ENCODE measurements at places on chromosomes 11 and 22. TPM values are rescaled to one million over a fixed set of nuclear protein-coding genes. Genes with fewer than 3 reads are reported as not detected.

GRCh38 chr22:22001664-22002525, 19.3 kb upstream of the TOP3B start:
- DNase-seq, result no peak

CDON gene
- 2.6 TPM for total RNA-seq

DNA sequence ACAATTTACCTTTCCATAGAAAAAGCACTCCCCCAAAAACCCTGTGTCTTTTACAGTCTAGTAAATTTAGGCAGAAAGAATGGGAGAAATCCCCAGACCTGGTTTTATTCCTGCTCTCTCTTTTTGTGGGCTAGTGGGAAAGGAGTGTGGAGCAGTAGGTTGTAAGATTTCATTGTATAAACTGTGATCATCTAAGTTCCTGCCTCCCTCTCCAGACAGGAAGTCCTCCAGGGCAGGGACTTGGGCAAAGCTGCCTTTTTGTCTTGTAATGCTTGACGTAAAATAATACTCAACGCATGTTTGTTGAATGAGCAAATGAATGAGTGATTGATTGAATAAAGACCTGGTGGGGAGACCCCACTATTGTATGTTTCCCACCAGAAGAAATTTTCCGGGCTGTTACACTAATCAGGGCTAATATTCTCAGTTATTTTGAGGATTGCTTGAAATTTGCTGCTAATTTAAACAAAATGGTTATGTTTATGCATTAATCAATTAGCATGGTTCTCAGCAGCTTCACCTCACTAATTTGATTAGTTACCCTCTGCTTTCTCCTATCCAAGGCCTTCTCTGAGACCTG, 36.3 kb downstream of the CSNK2A3 start:
- no peak for DNase-seq

CAT gene
- total RNA-seq, result 45.1 TPM

LYVE1 gene
- not detected for total RNA-seq

TMEM191C gene
- total RNA-seq, result 2.0 TPM

FXYD2 gene
- total RNA-seq, result 1.3 TPM

TRIM29 gene
- total RNA-seq, result not detected

- no peak for DNase-seq
Observed at GRCh38 chr11:35763765-35764164, 101.2 kb downstream of the TRIM44 start.

GRCh38 chr11:8330404-8330803, 66.7 kb upstream of the LMO1 start:
- DNase-seq, result no peak

- no peak for DNase-seq
Observed at GRCh38 chr11:44017443-44018126, 30.2 kb upstream of the ACCSL start.

DNA sequence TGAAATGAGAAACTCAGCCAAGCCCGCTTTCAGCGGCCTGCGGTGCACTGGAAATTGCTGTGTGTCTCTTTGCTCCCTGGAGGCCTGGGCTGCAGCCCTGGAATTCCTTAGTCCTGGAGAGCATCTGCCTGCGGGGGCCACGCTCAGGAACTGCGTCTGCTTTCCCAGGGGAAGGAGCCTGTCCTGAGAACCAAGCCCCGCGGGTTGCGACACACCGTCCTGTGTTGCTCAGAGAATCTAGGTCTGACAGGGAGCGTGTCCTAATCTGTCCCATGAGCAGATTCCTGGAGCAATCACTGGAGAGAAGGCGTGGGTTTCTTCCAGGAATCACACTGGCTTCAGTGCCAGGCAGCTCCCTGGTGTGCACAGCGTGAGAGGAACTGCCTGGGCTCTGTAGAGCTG, 708.1 kb downstream of the BRD1 start:
- no peak for DNase-seq

DNA sequence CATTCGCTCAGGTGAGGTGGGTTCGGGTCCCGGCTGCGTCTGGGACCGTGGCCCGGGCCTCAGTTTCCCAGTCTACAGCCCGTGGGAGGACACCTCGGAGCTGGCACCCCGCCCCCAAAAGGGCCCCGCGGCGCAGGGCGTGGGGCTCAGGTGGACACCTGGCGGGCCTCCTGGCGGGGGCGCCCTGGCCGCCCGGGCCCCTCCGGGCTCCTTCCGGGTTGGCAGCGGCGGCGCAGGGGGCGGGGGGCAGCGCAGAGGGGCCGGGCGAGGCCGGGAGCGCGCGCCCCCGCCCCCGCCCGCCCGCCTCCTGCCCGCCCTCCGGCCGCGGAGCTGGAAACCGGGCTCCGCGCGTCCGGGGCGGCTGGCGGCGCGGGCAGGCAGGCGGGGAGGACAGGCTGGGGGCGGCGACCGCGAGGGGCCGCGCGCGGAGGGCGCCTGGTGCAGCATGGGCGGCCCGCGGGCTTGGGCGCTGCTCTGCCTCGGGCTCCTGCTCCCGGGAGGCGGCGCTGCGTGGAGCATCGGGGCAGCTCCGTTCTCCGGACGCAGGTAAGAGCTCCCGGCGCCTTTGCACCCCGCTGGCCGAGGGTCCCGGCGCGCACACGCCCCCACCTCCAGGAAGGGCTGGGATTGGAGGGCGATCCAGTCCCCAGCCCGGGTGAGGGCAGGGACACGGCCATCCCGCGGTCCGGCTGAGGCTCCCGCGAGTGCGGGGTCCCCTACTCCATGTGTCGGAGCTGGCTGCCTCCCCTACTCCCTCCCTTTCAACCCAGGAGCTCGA, at the start of gene EMID1:
TSS of gene EMID1 (plus strand) at position 303 of the 778 bp plus-strand sequence. CDS start at position 446, 143 bp downstream.
- no peak for DNase-seq

CALCA gene
- not detected for total RNA-seq

- DNase-seq, result peak; percentile 82
Observed at GRCh38 chr11:64859542-64860414, 15.3 kb upstream of the CDC42BPG start.

DNA sequence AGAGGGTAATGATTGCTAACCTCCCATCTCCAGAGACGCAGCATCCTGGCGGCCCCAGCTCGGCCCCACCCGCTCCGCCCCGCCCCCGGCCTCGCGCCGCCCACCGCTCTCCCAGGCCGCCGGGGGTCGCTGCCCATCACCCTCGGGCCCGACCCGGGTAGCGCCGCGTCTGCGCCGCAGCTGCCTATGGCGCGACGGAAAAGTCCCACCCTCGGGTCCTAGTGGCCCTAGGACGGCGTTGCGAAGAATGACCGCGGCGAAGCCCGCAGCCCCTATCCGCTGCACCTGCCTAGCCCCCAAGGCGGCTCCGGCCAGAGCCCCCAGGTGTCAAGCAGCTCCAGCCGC, 457 bp downstream of the CPSF7 start:
- DNase-seq, result peak; percentile 65

DNA sequence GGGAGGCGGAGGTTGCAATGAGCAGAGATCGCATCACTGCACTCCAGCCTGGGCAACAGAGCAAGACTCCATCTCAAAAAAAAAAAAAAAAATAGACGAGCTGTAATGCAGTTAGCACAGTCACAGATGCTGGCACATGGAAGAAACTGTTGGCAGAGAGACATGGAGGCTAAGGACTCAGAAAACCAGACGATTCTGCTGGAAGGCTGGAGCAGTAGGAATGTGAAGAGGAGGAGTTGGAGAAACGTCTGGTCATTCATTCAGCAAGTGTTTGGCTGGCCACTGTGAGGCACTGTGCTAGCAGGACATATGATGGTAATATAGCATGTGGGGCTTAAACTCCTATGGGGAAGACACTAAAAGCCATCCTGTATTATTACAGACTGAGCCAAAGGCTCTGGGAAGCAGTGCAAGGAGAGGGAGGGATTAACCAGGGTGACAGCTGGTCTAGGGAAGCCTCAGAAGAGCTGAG, 5.0 kb downstream of the UQCR10 start:
- DNase-seq, result no peak

Data from activated CD4-positive, alpha-beta T cell treated with anti-CD3 and anti-CD28 coated beads, Interleukin-2, amount 10 ng/mL, durations not matched to agents 7 days and 5 days (primary cell).